ENCODE measurements at places on chromosomes 1 and 21.

GRCh38 chr21:33027401-33028286 is 1.9 kb downstream of the OLIG2 start:
- DNase-seq: peak; percentile 59

- DNase-seq: no peak
Measured at GRCh38 chr1:169475806-169476387, 9.8 kb downstream of the SLC19A2 start.

DNA sequence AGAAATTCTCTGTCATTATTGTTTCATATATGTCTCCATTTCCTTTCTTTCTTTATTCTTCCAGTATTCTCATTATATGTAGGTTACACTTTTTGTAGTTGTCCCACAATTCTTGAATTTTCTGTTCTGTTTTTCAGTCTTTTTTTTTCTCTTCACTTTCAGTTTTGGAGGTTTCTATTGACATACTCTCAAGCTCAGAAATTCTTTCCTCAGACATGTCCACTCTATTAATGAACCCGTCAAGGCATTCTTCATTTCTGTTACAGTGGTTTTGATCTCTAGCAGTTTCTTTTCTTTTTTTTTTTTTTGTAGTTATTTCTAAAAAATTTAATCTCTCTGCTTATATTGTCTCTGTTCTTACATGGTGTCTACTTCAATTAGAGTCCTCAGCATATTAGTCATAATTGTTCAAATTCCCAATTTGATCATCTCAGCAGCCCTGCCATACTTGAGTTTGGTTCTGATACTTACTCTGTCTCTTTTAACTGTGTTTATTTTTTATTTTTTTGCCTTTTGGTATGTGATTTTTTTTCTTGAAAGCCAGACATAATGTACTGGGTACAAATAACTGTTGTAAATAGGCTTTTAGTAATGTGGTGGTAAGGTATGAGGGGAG is 49.5 kb upstream of the KCNK2 start:
- DNase-seq: no peak

DNA sequence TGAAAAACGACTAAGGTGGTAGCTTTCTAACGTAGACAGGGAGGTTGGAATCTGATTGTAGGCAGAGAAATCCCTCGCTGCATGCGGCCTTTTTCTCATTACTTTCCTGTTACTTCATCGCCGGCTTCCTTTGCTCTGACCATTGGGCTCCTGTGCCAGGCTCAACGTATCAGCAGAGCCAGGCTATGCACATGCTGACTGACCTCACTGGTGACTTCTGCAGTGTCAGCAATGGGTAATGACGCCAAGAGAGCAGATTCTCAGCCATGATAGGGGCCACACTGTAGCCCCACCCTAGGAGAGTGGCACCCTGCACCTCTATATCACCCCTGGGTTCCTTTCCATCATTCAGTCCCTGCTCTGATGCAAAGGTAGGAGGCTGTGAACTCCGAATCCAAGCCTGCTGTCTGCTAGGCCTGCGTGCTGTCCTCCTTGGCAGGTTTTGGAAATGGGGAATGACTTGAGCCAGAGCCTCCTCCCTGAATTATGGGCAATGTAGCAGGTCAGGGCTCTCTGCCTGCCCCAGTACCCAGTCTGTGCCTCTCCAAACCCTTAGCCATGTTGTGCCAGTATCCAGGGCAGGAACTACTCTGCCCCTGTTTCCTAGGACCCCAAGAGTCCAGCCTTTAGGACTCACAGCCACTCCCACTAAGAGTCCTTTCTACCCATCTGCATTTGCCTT is 11.4 kb downstream of the PPFIA4 start:
- DNase-seq: peak; percentile 19

DNA sequence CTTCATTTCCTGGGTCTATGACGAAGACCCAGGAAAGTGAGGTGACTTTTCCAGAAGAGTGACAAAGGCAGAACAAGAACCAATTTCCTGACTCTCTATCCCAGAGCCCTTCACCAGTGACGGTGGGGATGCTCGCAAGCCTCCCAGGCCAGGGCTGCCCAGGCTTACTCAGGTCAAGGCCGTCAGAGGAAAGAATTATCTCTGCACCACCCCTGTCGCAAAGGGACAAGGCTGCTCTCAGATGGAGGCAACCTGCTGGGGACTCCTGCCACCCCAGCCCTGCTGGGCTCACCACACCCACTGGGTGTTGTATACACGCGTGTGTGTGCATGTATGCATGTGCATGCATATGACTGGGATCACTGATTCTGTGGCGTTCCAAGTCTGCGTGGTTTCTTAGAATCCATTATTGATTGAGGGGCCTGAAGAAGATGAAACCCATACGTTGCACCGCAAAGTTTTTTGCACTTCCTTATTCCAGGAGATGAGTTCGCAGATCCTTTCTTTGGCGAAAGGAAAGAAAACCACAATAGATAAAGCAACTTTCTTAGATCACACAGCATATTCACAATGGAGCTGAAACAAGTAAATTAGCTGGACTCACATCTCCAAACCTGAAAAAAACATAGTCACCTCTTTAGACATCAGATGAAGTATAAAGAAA is 255.8 kb downstream of the RHOU start:
- no peak for DNase-seq

GRCh38 chr1:210568631-210569030 is 239.9 kb downstream of the HHAT start:
- DNase-seq: no peak

GRCh38 chr1:1753607-1754005 is 24.7 kb downstream of the NADK start:
- DNase-seq: no peak

- DNase-seq: no peak
Measured at GRCh38 chr1:93905051-93905450, 4.2 kb downstream of the GCLM start.

- DNase-seq: no peak
Measured at GRCh38 chr1:57418971-57419370, 4.9 kb downstream of the DAB1 start.

GRCh38 chr1:246479061-246479460 is 28.0 kb downstream of the SMYD3 start:
- no peak for DNase-seq

DNA sequence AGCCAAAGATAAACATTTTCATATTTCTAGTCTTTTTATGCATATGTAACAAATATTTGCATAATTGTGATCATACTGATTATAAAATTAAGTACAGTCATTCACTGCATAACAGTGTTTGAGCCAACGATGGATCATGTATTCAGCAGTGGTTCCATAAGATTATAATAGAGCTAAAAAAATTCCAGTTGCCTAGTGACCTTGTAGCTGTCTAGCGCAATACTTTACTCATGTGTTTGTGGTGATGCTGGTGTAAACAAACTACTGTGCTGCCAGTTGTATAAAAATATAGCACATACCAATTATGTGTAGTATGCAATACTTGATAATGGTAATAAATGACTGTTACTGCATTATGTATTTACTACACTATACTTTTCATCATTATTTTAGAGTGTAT is 2.1 kb upstream of the S100A10 start:
- no peak for DNase-seq

- DNase-seq: no peak
Measured at GRCh38 chr1:116737855-116738321, 16.3 kb upstream of the CD2 start.

DNA sequence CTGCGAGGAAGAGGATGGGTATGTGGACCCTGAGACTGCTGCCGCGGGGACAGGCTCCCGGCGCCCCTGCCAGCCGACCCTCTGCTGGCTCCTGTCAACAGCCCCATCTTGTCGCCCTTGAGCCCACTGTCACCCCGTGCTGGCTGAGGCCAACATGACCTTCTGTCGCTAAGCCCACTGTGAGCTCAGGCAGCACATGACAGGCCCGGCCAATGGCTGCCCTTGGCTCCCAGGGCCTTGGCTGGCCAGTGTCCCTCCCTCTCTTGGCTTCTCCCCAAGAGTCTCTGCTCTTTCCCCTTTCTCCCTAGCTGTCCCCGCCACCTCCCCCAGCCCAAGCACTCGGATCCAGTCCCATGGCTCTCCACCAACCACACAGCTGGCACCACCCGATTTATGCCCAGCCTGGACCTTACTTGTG is 3.5 kb downstream of the PEX10 start:
- no peak for DNase-seq

DNA sequence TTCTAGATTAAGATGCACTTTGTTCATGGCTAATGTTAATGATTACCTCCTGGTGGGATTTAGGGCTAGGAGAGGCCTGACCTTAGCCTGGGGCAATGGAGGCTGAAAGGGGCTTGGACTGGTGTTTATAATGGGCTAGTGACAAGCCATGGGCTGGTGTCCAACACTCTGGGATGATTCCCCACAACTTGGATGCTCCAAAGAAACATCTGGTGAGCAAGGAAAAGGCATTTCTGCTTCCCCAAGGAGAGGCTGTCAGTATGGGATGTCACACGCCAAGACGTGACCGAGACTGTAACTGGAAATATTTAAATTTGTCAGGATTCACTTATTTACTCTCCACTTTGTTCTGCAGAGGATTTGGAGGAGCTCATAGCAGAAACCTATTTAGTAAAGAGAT is 45.2 kb downstream of the PTPRU start:
- DNase-seq: no peak

DNA sequence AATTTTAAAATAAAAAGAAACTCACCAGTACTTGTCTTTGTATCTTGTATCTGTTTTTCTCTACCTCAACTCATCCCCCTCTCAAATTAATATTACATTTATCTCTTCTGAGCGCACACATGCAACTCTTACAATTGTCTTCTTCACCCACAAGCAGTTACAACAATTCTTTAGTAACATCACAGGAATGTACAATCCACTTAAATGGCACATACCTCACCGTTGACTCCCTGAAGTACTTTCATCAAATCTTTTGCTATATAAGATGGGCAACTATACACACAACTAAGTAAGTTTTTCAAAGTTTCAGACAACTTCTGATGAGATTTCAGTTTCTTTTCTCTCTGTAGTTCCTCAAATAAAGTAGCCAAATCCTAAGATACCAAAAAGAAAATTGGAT is 28.3 kb downstream of the HEATR1 start:
- no peak for DNase-seq

GRCh38 chr1:172394141-172394751 is 26.2 kb upstream of the C1orf105 start:
- no peak for DNase-seq

DNA sequence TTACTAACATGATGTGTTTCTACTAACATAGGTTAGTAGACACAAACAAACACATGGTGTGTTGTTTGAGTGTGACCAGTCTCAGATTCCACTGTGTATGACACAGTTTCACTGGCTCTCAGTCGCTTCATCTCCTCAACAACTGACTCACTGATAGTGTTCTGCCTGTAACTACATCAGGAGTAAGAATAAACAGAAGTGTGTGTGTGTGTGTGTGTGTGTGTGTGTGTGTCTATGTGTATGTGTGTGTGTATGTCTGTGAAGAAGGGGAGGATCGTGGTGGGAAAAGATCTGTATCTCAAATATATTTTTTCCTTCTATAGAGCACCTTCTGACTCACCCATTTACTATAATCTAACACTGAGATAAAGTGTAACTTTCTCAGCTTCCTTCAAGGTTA is 391.0 kb downstream of the PTPRC start:
- DNase-seq: no peak

DNA sequence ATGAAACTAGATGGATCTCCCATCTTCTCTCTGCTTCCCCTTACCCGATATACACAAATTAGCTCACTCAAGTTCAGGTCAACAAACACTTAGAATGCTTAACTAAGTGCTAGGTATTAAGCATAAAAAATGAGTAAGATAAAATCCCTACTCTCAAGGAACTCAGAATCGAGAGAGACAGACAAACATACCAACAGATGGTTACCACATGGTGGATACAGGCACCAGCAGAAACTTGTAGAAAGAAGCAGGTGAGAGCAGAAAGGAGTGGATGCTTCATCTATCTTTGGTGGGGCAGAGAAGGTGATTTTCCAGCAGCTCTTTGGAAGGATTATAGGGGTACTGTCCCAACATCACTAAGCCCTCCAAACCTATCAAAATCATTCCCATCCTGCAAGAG is 32.2 kb downstream of the C8B start:
- no peak for DNase-seq

DNA sequence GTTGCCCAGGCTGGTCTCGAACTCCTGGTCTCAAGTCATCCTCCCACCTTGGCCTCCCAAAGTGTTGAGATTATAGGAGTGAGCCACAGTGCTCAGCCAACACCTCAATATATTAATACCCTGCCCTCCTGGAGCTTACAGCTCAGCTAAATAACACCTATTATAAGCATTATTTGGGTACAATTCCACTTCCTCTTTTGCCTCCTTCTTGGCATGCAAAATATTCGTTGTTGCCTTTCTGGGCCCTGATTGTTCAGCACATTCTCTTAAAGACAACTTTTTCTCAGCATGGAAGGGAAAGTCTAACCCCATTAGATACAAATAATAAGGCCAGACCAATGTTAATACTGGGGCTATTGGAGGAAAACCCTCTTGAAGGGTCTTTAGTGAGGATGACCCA is 2.8 kb downstream of the PAQR7 start:
- no peak for DNase-seq

DNA sequence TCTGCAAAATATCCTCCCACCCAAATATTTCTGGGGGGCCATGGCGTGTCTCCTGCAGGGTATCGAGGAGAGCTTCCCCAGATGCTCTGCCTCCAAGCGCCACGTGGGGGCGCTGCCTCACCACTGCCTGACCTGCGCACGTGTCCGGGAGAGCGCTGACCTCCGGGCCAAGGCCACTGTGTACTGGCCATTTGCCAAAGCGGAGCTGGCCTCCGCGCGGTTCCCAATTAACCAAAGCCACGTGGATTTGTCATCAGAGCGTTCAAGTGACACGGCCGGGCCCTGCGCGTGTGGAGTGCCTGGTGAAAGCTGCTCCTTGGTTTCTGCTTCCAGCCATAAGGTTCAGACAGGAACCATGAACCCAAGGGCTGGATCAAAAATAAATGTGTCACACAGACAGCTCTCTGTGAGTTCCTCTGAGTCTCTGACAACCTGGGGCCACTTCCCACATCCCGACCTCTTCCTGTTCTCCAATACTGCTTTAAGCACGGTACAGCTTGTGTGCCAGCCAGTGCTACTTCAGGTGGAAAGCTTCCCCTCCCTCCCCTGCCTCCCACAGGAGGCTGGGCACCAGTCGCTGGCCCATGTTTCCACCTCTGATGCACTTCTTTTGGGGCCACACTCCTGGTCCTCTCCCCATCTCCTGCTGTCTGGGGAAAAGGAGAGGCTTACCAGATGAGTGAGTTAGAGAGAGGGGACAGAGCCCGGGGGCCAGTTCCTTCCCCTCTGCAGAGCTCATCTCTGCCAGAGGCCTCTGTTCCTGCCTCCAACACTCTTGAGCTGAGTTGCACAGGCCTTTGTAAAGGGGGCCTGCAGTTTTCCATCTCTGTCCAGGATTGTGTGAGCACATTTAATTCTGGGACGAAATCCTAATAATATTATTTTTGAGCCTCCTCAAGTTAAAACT is 26.1 kb downstream of the ZP4 start:
- peak; percentile 81 for DNase-seq

DNA sequence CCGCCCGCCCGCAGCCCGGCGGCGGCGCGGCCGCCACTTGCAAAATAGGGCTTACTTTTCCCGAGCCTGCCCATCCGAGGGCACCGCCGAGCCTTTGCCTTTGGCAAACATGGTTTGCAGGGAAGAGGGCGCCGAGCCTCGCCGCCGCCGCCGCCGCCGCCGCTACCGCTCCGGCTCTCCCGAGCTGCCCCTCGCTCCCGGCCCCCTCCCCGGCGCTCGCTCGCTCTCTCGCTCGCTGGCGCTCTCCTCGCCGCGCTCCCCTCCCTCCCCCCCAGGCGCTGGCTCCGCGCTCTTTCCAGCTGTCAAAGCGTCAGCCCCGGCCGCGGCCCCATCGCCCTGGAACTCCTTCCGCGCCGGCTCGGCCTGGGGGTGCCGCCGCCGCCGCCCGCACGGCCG is 298 bp downstream of the SSBP3 start:
- no peak for DNase-seq

GRCh38 chr1:230340526-230341161 is 85.5 kb downstream of the PGBD5 start:
- no peak for DNase-seq

Measured in H9 (cell line).